ENCODE measurements at places on chromosomes 5 and 9.

GRCh38 chr9:76676857-76677256 is 87.4 kb upstream of the PCA3 start:
- no peak for DNase-seq

- DNase-seq, result no peak
Measured at GRCh38 chr9:124394167-124394566, 21.1 kb downstream of the PSMB7 start.

GRCh38 chr9:110672873-110673510 is 4.4 kb downstream of the MUSK start:
- no peak for DNase-seq

DNA sequence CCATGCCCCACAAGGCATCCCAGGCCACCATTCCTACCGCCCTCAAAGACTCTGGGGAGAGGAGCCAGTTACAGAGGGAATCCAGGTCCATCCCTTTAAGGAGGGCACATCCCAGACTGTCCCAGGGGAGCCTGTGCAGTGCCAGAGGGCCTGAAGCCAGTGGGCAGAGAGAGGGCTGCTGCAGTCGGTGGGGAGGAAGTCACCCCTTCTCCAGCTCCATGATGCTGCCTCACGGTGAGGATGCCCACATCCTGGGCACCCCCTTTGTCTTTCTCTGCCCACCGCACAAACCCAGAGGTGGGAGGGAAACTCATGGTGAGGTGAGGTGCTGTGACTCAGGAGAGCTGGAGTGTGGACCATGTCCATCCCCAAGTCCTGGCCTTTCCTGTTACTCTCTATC is 26.2 kb upstream of the ANKRD33B start:
- no peak for DNase-seq

- no peak for DNase-seq
Measured at GRCh38 chr9:15824310-15824709, 271.5 kb downstream of the CCDC171 start.

Measured in kidney capillary endothelial cell (primary cell).